ENCODE measurements at places on chromosomes 16 and 17.

DNA sequence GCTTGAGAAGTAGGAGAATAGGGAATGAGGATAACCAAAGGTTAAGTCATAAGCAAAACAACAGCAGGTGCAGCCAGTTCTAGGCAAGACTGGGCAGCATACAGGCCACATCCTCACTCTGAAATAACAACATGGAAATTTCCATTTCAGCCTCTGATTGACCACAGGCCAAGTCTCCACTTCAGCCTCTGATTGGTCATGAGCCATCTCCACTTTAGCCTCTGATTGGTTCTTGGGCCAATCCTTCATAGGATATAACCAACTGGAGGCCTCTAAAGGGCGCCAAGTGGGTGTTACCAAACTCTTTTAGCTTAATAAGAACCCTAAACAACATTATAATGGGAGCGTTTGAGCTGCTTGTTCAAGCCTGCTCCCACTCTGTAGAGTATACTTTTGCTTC is 512.0 kb downstream of the NPIPA7 start:
- no peak for DNase-seq

DNA sequence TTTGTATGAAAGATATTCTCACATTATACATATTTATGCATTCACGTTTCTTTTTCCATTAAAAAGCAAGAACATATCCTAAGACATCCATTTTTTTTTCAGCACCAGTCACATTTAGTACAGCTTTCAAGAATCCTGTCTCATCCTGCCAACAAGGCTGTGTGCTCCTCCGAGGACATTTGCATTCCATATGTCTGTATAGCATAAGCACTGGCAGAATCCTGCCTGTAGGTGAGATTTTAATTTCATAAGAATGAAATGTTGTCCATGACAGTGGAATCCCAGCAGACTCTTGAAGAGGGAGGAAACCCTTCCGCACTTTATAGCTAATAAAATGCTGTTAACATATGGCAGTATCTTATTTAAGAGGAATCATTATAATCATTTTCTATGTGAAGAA is 2.9 kb upstream of the PMP22 start:
- no peak for DNase-seq

- DNase-seq, result no peak
These were observed 126.0 kb upstream of the CIBAR2 start for GRCh38 chr16:85238233-85238647.

DNA sequence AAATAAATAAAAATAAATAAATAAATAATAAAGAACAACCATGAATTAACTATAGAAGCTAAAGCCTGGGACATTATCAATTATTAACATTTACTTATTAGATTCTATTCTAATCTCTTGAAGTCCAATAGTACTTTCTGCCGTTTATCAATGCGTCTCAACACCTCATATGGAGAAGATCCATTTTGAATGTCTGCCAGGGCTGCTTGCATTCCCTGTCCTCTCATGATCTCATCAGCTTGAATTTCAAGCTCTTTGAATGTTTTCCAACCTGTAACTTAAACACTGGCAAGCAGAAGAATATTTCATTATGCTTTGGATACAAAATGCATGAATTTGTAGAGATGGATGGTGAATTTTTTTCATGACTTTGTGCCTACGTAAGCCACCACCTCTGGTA is 191.9 kb upstream of the ANKFN1 start:
- DNase-seq, result no peak

DNA sequence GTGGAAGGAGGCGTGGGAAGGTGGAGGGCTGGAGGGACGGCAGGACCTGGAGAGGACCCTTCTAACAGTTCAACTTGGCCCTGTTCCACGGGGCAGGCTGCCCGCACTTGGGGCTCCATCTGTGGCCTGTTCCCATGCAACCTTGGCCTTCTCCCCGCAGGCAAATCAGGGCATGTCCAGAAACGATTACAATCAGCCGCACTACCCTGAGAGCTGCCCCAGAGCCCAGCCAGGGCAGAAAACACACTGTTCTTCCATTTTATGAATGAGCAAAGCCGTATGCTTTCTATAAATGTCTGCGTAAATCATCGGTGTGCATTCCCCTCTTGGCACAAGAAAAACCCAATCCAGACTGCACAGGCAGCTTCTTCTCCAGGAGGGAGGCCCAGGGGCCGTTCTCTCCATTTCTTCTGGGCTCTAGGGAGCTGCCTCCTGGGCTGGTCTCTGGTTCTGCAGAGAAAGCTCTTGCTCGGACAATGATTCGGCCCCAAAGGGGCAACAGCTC is 228.7 kb downstream of the SOX9 start:
- DNase-seq, result no peak

DNA sequence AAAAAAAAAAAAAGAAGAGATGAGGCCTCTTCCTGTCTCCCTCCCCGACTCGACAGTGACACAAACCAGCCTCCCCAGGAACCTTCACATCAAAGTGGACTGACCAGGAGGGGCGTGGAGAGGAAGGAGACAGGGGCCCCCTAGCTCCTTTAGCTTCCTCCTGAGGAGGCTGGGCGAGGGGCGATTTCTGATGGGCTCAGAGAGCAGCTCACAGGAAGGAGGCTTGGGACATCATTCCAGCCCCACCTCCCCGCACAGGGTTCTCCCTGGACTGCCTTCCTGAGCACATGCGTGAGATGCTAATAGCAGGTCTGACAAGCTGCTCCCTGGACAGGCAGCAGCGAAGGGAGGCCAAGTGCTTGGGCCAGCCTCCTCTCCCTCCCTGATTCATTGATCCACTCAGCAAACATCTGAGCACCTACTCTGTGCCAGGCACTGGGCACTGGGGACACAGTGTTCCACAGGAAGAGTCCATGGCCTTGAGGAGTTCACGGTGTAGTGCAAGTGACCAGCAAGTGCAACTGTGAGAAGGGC is 14.4 kb upstream of the DOK4 start:
- DNase-seq, result no peak

GRCh38 chr16:84239909-84240308 is at the start of gene KCNG4:
TSS of gene KCNG4 (minus strand) at chr16:84240012. CDS start at chr16:84237485, 2,527 bp downstream.
- no peak for DNase-seq

DNA sequence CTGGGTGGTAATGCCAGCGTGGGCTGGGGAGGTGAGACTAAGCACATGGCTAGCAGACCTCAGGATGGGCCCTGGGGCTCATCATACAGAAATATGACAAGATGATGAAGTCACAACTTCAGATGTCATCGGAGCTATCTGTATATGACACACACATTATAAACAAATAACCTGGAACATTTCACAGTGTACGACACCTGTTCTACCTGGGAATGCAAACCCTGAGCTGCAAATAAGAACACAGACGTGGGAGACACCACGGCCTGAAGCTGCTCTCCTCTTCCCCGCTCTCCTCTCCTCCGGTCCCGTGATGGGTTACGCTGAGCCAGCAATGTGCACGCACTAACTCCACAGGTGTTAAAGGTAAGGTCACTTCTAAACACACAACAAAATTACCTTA is 4.9 kb downstream of the PLD6 start:
- DNase-seq, result no peak

- no peak for DNase-seq
These were observed 1.6 kb downstream of the COASY start for GRCh38 chr17:42563543-42563942.
